Pancreas (tissue), 10 donors: ENCODE measurements at places on chromosomes 5 and 9. TPM values are rescaled to one million over a fixed set of nuclear protein-coding genes. Genes with fewer than 3 reads are reported as not detected.

DNA sequence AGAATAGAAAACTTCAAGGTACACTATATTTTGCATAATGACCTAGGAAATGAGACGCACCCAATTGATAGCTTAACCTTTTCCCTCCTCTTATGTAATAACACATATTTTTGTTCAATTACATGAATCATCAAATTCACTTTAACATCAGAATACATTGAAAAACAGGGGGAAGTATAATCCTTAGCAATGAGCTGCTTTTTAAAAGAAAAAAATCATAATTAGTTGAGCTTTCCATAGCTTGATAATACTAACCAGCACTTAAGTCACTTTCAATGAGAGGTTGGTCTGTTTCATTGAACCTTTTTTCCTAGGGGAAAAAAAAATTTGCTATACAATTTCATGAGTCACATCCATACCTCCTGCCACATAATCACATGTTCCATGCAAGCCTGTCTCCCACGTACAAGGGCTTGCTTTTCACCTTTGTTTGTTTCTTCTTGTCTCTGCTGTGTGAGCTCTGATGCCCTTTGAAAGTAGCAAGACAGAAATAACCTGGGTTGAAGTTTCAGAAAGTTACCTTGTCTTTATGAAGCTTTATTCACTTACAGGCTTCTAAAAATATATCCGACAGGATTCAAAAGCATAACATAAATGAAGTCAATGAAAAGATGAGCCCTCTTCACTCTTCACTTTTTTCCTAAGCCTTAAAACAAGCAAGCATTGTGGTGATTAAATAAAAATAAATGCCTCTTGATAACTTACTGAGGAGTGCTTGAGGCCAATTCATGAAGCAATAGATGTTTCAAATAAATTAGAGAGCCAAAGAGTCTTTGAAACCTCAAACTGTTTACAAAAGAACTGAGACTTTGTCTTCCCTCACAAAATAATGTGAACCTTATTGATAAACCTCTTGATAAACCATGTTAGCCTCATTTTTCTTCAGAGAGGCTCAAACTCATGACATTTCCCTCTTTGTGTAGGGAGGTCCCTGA, 108.5 kb downstream of the FEM1C start:
- no peak for DNase-seq

GRCh38 chr9:91008568-91008967, 206.9 kb downstream of the SYK start:
- DNase-seq: no peak

DNA sequence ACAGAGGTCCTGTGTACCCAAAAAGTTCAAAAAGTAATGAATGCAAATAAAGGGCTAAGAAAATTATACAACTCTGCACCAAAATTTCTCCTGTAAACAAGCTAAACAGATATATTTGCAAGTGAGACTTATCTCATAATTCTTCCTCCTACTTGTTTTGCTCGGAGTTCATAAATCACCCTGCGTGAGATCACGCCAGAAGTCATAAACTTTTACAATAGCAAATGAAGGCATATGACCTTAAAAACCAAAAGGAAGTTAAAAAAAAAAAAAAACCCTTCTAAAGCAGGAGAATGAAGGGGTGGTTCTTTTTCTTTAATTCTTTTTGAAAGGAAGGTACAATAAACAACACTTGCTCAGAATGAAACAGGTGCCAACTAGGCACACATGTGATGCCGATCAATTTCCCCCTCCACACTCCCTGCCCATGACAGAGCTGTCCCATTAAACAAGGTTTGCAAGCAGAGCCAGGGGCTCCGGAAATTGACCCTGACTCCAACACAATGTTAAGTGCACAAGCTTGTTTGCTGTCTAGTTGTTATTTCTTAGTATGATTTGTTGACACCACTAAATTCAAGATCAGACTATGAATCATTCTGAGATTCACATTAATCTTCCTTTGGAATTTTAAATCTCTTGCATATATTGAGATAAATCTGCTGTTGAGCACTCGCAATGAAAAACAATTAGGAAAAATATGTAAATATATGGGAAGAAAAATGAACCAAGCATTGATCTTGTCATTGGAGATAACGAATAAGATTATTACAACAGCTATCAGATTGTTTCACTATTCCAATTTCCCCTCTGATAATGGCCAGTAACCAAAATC, 46.3 kb downstream of the DROSHA start:
- DNase-seq: no peak

DNA sequence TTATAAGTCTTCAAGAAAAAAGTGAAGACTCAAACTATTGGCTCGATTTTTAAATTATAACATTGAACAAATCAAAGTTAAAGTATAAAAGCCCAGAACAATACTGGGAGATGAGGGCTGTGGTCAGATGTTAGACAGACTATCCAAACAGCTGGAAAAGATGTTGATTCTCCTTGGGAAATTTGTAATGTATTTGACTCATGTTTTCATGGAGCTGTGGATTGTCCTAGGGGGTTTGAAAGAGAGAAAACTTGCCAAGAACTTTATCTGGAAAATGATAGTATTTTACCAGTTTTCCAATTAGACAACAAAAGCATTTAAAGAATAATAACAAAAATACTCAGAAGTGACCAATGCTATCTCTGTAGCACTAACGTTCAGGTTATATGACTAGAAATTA, 339.2 kb downstream of the ARL15 start:
- no peak for DNase-seq

DNA sequence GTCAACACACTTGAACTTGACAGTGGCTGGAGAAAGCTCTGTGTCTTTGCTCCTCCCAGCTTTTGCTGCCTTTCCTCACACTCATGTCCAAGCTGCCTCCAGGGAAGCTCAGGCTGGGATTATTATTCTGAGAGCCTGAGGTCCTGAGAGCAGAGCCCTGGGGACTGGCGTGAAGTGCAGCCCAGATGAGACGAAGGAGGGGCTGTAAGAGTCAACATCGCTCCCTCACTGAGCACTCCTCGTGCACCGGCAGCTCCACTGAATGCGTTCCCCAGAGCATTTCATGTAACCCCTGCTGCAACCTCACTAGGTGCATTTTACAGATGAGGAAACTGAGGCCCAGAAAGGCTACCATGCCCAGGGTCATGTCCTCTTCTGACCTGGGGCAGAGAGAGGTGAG, 63.5 kb upstream of the PHYKPL start:
- DNase-seq: no peak

DNA sequence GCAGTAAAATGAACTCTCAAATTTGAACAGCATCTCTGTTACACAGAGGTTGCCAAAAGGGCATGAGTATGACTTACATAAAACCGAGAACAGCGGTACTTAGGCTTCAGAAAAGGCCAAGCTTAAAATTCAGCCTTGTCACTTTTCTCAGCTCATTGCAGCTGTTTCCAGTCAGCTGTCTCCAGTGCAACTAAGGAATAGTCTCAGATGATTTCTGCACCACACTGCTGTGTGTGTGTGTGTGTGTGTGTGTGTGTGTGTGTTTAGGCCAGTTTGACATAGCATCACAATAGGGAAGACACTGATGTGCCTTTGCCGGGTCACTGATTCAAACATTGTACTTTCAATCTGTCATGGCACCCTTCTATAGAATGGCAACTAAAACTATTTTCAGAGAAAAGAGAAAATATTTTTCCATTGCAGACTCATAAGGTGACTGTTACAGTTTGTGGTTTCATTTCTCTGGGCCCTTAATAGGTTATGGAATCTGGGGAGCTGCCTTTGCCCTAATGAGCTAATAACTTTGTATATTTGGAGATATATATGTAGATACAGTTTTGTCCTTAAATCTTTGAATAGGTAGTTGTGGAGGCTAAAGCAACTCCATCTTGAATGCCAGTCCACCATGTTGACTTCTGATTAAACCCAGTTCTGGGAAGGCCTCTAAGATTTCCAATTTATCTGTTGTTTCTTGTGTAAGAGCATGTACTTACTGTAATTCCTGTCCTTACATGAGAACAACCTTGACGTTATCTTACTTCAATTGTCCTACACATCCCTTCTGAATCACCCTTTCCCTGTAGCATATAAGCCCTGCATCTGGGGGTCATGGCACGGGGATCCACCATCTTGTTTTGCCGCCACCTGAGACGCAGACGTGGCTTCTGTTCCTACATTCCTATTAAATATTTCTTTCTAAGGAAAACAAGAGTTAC, 4.5 kb downstream of the LSM11 start:
- no peak for DNase-seq

DNA sequence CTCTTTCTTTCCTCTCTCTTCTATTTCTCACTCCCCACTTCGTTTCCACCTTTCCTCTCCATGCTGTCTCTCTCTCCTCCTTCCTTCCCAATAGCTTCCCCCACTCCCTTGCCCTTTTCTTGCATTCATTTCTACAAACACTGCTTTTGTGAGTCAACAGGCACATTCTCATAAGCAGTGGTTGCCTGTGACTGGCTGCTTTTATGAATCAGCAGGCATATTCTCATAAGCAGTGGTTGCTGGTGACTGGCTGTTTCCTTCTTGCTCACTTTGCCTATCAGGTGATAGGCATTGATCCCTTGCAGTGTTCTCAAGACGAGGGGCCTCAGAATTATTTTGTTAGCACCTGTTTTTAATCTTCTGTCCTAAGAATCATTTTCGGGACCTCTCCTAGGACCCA, 116.1 kb upstream of the ACTBL2 start:
- DNase-seq: no peak

DNA sequence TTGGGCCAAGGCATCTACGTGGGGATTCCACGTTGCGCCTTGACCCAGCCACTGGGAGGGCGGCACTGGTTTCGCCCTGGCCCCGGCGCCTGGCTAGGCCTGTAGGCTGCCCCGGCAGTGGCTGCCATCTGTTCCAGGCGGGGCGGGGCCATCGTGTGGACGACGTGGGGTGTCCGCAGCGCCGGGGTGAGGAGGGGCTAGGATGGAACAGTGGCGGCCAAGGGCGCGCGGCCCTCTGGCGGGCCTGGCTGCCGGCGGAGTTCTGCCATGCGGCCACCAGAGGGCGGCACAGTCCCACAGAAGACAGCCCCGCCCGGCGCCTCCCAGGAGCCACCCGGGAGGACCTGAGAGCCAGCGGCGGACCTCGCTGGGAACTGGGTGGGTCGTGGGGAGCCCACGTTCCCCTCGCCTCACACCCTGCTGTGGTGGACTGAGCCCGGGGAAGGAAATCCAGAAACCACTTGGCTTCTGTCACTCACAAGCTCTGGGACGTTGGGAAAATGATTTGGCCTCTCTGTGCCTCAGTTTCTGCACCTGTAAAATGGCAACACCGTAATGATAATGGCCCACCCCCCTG, 22.6 kb upstream of the RAPGEF1 start:
- DNase-seq: peak; percentile 94

DNA sequence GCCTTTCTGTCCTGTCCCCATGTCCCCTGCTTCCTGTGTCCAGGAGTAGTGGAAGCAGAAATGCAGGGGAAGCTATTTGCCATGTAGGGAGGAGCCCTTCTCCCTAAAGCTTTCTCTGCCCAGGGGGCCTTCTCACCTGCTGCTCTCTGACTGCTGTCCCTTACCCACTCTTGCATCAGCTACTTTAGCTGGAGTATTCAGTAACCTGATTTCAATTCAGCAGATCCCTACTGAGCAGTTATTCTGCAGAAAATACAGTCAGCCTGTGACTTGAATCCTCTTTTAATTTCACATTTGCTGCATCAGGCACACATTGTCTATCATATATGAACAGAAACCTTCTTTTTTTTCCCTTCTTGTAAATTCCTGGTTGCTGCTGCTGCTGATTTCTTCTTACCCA, 90.4 kb downstream of the MVB12B start:
- DNase-seq: no peak

DNA sequence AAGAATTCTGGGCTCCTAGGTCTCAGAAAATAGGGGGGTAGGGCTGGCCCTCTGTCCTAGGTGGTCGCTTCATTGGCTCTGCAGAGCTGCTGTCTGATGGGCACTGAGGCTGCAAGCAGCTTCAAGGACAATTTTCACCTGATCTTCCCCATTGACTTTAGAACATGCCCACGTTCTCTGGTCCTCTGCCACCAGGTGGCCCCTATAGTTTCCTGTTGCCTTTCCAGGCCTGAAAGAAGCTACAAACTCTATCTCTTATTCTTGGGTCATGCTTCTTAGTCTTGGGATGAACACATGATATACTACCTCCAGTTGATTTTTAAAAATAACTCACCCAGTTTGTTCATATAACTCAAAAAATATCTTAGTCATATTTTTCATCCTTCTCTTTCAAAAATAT, 26.3 kb downstream of the SPZ1 start:
- DNase-seq: no peak

DNA sequence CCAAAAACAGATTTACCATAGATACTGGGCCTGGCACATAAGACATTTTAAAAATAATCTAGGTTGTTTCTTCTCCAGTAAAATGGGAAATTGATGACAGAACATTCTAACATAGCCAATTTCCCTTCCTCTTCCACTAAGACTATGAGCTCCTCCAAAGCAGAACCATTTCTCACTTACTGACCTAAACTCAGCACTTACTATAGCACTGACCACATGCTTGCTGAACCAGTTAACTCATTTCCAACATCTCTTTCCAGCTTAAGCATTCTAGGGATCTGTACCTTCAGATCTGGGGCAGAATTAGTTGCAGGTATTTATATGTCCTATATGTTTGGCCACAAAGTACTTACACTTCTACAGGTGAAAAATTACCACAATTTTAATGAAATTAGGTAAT, 58.9 kb downstream of the TTC39B start:
- DNase-seq: no peak

GRCh38 chr5:139167063-139167462, 31.1 kb downstream of the SIL1 start:
- no peak for DNase-seq

GRCh38 chr5:95986001-95986400, 24.4 kb upstream of the ELL2 start:
- no peak for DNase-seq

GRCh38 chr5:147989994-147990393, 73.8 kb upstream of the SPINK5 start:
- DNase-seq: no peak

GRCh38 chr9:84598921-84599636, 70.5 kb upstream of the NTRK2 start:
- DNase-seq: no peak

- peak; percentile 78 for DNase-seq
Observed at GRCh38 chr5:178204935-178205748, 809 bp downstream of the HNRNPAB start.

DNA sequence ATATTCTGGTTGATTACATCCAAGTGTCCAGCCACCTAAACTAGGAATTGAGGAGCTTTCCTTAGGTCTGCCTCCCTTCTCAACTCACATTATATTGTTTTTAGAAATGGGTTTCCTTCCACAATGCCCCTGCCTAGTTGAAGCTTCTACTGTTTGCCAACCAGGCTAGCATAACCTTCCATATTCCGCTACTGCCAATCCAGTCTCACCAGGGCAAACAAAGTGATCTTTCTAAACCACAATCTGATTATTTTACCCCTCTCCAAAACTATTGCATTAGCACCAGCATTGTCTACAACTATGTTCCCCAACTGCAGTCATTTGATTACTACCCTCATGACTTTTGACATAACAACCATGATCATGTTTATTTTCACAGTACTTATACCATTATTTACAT, 115.8 kb upstream of the RASEF start:
- no peak for DNase-seq

- no peak for DNase-seq
Observed at GRCh38 chr5:7208938-7209337, 187.0 kb upstream of the ADCY2 start.

GRCh38 chr9:112863214-112863613, 27.5 kb downstream of the SLC46A2 start:
- DNase-seq: no peak

- peak; percentile 57 for DNase-seq
Observed at GRCh38 chr9:95004411-95005277, 278.1 kb downstream of the AOPEP start.

SETD9 gene
- 7.1 TPM for polyA plus RNA-seq

LHX3 gene
- not detected for polyA plus RNA-seq

DNAI1 gene
- 5.0 TPM for polyA plus RNA-seq

DDX4 gene
- 0.02 TPM for polyA plus RNA-seq

NOXA1 gene
- 45.5 TPM for polyA plus RNA-seq

PHYHD1 gene
- 45.7 TPM for polyA plus RNA-seq

BTNL3 gene
- 0.14 TPM for polyA plus RNA-seq

IL9 gene
- not detected for polyA plus RNA-seq

FAM221B gene
- polyA plus RNA-seq: 0.11 TPM
